ENCODE measurements at places on chromosomes 7 and 10.

GRCh38 chr10:10477844-10478243, 539.8 kb upstream of the CELF2 start:
- no peak overlapping the region for H3K27ac ChIP-seq
- H3K36me3 ChIP-seq, result no peaks in the 10 kb centered on the region
- H3K27me3 ChIP-seq, result peaks cover 15% of the 10 kb centered on the region
- no peak overlapping the region for H3K4me3 ChIP-seq

GRCh38 chr10:51862149-51862548, 162.8 kb upstream of the CSTF2T start:
- no peaks in the 10 kb centered on the region for H3K27me3 ChIP-seq
- H3K27ac ChIP-seq, result no peak overlapping the region
- H3K36me3 ChIP-seq, result no peaks in the 10 kb centered on the region
- no peak overlapping the region for H3K4me3 ChIP-seq

DNA sequence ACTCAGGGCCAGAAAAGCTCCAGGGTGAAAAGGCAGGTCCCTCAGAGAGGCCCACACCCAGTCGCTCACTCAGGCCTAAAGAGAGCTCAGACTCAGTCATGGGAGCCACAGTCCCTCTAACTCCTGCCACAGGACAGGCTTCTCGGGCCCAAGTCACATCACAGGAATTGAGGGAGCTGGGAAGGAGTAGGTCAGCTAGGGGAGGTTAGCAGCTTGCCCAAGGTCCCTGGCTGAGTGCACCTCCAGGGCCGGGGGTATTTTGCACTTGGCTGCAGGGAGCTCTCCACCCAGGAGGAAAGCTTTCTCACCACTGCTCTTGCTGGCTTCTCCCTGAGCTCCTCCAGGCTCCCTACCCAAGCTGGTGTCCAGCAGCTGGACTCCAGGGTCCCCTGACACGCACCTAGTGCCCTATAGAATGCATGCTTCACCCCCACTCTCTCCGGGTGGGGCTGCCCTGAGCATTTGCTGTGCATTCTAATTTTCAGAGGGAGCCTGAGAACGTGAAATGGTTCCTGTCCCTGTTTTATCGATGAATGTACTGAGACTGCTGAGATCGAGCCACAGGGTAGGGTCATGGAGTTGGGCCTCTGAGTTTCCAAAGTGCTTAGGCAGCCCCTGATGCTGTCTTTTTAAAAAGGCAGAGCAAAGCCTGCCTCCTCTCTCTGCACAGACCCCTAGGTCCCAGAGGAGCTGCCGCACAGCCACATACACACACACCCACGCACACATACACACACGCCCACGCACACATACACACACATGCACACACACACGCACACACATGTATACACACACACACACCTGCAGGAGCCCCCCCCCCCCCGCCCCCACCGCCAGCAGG, 37.9 kb upstream of the RET start:
- H3K27ac ChIP-seq, result no peak overlapping the region
- DNase-seq, result no peak

DNA sequence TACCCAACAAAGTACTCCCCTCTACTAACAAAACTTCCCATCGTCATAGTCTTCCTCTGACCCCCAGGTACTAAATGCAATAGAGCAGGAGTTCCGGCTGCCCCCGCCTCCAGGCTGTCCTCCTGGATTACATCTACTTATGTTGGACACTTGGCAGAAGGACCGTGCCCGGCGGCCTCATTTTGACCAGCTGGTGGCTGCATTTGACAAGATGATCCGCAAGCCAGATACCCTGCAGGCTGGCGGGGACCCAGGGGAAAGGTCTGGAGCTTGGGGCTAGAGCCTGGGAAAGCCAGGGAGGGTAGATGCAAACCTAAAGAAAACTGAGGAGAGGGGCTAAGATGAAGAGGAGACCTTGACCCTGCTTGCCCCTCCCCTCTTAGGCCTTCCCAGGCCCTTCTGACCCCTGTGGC, 15.3 kb downstream of the EPHB6 start:
- DNase-seq, result no peak
- H3K4me3 ChIP-seq, result no peak overlapping the region
- peaks cover 10% of the 10 kb centered on the region for H3K36me3 ChIP-seq
- no peaks in the 10 kb centered on the region for H3K4me1 ChIP-seq
- H3K27me3 ChIP-seq, result no peaks in the 10 kb centered on the region

DNA sequence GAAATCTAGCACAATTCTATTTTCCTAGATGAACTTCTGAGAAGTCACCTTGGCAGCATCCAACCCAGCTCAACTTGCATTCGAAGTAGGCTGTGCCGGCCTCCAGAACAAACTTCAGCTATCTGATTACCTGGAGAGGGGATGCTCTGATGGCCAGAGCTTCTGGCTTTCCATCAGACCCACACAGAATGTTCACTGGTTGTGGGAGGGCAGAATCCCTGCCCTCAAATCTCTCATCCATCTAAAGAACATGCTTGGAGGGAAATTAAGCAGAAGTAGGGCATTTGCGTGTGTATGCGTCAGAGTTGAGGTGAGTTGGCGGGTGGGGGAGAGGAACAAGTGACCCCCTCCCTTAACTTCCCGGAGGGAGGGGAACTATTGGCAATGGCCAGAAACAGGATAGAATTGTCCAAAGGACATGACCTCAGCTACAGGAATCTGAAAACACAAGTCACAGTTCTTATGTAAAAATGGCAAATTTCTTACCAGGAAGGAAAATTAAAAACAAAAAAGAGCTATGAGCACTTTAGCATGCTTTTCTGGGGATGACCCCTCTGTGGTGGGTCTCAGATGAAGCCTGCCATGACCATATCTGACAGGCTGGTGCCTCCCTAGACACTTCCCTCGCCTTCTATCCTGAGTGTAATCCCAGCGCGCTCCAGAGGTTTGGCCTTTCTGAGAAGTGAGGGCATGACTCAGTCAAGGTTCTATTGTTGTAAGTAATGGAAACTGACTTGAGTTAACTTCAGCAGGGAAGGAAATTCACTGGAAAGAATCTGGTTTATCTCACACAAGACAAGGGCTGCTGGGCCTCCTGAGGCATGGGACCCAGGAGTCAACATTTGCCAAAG, 278.8 kb downstream of the RPS24 start:
- peaks cover 17% of the 10 kb centered on the region for H3K27me3 ChIP-seq
- H3K27ac ChIP-seq, result no peak overlapping the region
- no peak overlapping the region for H3K4me3 ChIP-seq
- H3K4me1 ChIP-seq, result no peaks in the 10 kb centered on the region

GRCh38 chr7:31093282-31093681, 41.2 kb downstream of the ADCYAP1R1 start:
- no peak overlapping the region for H3K4me3 ChIP-seq
- no peaks in the 10 kb centered on the region for H3K4me1 ChIP-seq
- DNase-seq, result no peak
- no peaks in the 10 kb centered on the region for H3K36me3 ChIP-seq

GRCh38 chr7:129670656-129671055, 59.1 kb downstream of the NRF1 start:
- peaks cover 13% of the 10 kb centered on the region for H3K36me3 ChIP-seq
- DNase-seq, result no peak
- no peak overlapping the region for H3K4me3 ChIP-seq

GRCh38 chr7:149261829-149262617, at the start of gene ZNF783:
Gene ZNF783, plus strand, starts transcription at chr7:149262196. Its CDS starts 138 bp downstream, at chr7:149262334.
- peak within 1 kb of the TSS; percentile 96 for H3K27ac ChIP-seq
- H3K4me3 ChIP-seq, result peak within 1 kb of the TSS; percentile 88
- H3K36me3 ChIP-seq, result peaks cover 27% of the 10 kb centered on the region

GRCh38 chr10:80462981-80463741, 9.1 kb downstream of the TSPAN14 start:
- no peaks in the 10 kb centered on the region for H3K36me3 ChIP-seq
- peak overlapping the region; percentile 54 for H3K4me3 ChIP-seq
- H3K27ac ChIP-seq, result peak overlapping the region; percentile 88
- DNase-seq, result no peak
- no peaks in the 10 kb centered on the region for H3K27me3 ChIP-seq

GRCh38 chr7:129066290-129067131, 11.6 kb upstream of the TNPO3 start:
- no peak overlapping the region for H3K27ac ChIP-seq
- H3K36me3 ChIP-seq, result no peaks in the 10 kb centered on the region
- H3K27me3 ChIP-seq, result peaks cover 6% of the 10 kb centered on the region
- peaks cover 15% of the 10 kb centered on the region for H3K4me1 ChIP-seq
- H3K4me3 ChIP-seq, result no peak overlapping the region

DNA sequence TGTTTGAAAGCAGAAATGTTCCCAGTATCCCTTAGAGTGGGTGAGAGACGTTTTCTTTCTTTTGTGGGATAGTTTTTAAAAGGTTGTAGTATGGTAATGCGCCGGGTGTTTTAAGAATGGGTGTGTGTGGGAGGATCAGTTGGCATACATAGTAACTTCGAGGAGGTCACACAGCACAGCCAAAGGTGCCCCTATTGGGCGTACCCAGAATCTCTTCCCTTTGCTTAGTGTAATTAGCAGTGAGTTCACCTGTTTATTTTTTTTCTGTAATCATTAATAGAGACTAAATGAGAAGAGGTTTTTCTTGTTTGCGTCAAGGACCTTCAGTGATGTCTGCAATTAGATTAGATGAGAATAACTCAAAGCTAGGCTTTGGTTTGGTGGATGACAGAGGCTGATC, 1.5 kb downstream of the PLEKHA8 start:
- no peaks in the 10 kb centered on the region for H3K36me3 ChIP-seq
- peak overlapping the region; percentile 94 for H3K4me3 ChIP-seq
- no peak overlapping the region for H3K27ac ChIP-seq

GRCh38 chr10:35532141-35532540, 73.0 kb upstream of the GJD4 start:
- no peak for DNase-seq
- H3K36me3 ChIP-seq, result peaks cover 61% of the 10 kb centered on the region
- H3K27ac ChIP-seq, result no peak overlapping the region
- peaks cover 4% of the 10 kb centered on the region for H3K4me1 ChIP-seq
- no peaks in the 10 kb centered on the region for H3K27me3 ChIP-seq

DNA sequence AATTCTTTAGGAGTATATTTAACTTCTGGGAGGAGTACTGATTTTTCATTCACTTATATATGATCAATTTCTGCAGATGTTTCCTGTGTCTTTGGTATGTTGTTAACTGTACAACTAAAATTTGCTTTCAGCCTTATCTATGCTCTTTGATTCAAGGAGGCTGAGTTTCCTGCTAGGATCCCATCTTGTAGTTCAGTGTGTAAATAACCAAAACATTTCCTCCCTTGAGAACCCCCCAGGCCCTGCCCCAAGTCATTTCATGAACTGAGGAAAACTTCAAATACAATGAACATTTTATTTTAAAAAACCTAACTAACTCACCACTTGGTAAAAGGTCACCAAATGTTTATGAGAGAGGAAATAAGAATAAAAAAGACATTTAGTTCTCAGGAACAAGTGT, 55.5 kb downstream of the VWA2 start:
- no peaks in the 10 kb centered on the region for H3K4me1 ChIP-seq
- H3K27me3 ChIP-seq, result no peaks in the 10 kb centered on the region
- DNase-seq, result no peak

GRCh38 chr7:118169146-118169545, 14.8 kb upstream of the LSM8 start:
- H3K27me3 ChIP-seq, result peaks cover 38% of the 10 kb centered on the region
- peaks cover 3% of the 10 kb centered on the region for H3K36me3 ChIP-seq
- no peak for DNase-seq
- H3K4me1 ChIP-seq, result no peaks in the 10 kb centered on the region

- H3K27ac ChIP-seq, result no peak overlapping the region
- no peaks in the 10 kb centered on the region for H3K36me3 ChIP-seq
- peaks cover 13% of the 10 kb centered on the region for H3K4me1 ChIP-seq
These were observed 36.5 kb downstream of the PTPRE start for GRCh38 chr10:127943336-127943910.

DNA sequence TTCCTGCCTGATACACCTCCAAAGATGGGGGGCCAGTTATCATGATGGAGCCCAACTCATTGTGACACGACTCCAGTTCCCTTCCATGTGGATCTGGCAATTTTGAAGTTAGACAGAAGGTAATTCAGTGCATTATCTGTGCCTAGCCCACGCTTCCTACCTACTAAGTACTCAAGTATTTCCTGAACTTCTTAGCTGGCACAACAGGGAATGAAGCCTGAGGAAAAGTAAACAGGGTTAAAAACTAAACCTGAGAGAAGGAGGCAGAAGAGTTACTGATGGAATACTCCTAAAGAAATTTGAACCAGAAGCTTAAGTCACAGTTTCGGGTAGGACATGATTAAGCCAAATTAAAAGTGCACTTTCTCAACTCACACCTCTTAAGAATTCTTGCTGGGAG, 1.1 kb upstream of the SEC31B start:
- peaks cover 17% of the 10 kb centered on the region for H3K27me3 ChIP-seq
- DNase-seq, result no peak
- H3K4me1 ChIP-seq, result peaks cover 10% of the 10 kb centered on the region
- H3K36me3 ChIP-seq, result peaks cover 34% of the 10 kb centered on the region

- H3K36me3 ChIP-seq, result no peaks in the 10 kb centered on the region
- H3K27ac ChIP-seq, result no peak overlapping the region
- H3K4me3 ChIP-seq, result no peak overlapping the region
- peaks cover 50% of the 10 kb centered on the region for H3K27me3 ChIP-seq
- H3K4me1 ChIP-seq, result no peaks in the 10 kb centered on the region
These were observed 70.8 kb upstream of the FAM204A start for GRCh38 chr10:118412932-118413331.

DNA sequence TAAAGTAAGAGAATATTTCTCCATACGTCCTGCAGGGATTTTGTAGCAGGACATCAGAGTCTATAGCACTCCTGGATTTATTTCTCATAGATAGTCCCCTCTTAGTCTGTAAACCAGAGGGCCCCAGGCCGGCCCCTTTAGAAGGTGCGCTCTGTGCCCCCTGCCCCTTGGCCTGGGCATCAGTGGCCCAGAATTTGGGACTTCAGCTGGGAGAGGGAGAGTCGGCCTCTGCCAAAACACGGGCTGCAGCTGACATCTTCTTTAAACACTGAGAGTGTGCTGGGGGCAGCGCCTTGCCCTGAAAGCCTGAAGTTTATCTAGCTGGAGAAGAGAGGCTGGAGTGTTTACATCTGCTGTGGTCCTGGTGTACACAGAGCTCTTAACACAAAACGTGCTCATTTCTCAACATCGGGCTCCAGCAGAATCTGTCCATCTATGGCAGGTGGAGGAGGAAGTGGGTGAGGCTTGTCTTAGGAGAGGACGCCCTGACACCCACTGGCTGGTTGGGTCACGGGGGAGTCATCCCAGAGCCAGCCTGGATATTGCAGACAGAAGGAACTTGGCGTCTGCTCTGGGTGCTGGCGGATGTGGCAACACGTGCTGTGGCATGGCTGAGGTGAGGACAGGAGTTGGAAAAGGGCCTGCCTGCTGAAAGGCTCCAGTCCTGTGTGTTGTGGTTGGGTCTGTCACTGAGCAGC, 5.0 kb upstream of the TACR2 start:
- peak overlapping the region; percentile 3 for H3K27ac ChIP-seq
- no peak for DNase-seq
- H3K36me3 ChIP-seq, result no peaks in the 10 kb centered on the region
- peaks cover 13% of the 10 kb centered on the region for H3K27me3 ChIP-seq

Measured in stimulated activated naive B cell treated with anti-CD40 and anti-IgM and Interleukin-4, amounts not matched to agents 10 μg/mL and 1 μg/mL and 100 μg/mL, for 72 hours (primary cell).